ENCODE measurements at places on chromosomes 16 and 17.

DNA sequence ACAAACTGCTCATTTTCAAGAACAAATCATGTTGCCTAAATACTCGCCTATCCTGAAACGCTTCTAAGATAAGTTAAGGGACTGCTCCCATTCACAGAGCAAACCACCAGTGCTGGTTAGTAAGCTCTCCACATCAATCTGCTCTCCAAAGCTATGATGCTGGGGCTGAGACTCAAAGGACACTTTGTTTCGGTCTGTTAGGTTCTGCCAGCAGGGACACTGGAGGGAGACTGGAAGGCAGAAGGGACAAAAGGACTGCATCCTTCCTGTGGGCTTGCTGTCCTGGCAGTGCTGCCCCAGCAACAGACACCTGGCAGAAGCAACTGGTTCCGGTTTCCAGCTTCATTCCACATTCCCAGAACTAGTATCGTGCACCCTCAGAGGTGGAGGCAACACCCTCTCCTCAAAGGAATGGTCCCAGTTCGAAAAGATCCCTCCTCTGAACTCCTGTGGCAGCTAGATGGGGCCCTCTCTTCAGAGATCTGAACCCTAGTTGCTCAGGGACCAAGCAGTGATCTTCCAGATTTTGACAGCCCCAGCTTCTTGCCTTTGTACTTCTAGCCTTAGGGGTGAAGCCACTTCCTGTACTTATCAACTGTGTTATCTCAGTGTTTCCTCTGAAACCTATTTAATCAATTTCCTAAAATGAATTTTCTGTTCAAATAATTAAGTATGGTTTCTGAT is 73.4 kb upstream of the GSG1L start:
- DNase-seq, result no peak

DNA sequence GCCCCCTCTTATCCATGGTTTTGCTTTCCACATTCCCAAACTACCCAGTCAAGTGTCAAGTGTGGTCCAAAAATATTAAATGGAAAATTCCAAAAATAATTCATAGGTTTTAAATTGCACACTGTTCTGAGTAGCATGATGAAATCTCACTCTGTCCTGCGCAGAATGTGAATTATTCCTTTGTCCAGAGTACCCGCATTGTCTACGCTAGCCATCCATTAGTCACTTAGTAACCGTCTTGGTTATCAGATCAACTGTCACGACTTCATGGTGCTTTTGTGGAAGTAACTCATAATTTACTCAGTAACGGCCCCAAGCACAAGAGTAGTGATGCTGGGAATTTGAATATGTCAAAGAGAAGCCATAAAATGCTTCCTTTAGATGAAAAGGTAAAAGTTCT is 94.9 kb downstream of the SLC39A11 start:
- DNase-seq, result no peak

GRCh38 chr16:51161440-51162195 is 10.5 kb upstream of the SALL1 start:
- no peak for DNase-seq

DNA sequence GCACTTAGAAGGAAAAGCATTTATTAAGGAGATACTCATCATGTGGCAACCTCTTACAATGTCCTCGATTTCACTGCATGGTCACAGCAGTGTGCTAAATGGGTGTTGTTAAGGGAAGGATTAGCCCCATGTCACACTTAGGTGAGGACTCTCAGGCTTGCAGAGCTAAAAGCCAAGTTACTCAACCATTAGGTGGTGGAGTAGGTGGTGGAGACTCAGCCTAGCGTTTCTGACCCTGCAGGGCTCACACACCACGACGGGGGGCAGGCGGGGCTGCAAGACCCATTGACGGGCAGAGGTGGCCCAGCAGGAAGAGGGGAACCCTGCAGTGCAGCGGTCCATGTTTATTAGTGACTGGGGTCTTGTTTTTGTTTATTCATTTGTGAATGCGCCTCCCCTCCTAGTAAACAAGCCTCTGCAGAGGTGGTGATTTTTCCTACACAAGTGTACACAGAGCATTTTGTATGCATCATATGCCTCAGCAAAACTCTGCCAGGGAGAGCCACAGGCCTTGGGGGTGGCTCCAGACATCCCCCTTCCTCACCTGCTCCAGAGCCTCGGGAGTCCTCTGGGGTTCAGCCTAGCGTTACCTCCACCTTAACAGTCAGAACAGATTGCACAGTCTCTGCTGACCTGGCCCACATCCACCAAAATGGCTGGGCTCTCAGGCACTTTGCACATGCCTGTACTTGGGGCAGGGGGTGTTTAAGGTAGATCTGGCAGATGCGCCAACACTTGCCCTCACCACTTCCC is 216.7 kb downstream of the C16orf95 start:
- no peak for DNase-seq

- DNase-seq, result no peak
Measured at GRCh38 chr17:82358465-82359350, at the start of gene TEX19. TSS of gene TEX19 (plus strand) at chr17:82359247. CDS start at chr17:82362151, 2,904 bp downstream.

DNA sequence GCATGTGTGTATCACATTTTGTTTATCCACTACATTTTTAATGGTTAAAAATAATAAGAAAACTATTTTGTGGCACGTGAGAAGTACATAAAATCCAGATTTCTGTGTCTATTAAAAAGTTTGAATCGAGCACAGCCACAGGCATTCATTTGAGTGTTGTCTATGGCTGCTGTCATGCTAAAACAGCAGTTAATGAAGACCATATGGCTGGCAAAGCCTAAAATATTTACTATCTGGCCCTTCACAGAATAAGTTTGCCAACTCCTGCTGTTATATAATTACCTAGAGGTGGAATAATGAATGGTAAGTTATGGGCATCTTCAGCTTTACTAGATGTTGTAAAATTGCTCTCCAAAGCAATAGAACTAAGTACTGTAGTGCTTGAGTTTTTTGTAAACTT is 30.5 kb downstream of the TMEM98 start:
- DNase-seq, result no peak

GRCh38 chr16:84047206-84047605 is 4.6 kb upstream of the SLC38A8 start:
- no peak for DNase-seq

- no peak for DNase-seq
Measured at GRCh38 chr17:31523862-31524730, 132.6 kb downstream of the RAB11FIP4 start.
